Stimulated activated CD8-positive, alpha-beta memory T cell treated with anti-CD3 and anti-CD28 coated beads, Interleukin-7, amount 100 ng/mL, for 4 hours (primary cell): ENCODE measurements at places on chromosomes 2 and 18.

GRCh38 chr2:239015218-239015900, 167.5 kb downstream of the TWIST2 start:
- DNase-seq, result no peak

DNA sequence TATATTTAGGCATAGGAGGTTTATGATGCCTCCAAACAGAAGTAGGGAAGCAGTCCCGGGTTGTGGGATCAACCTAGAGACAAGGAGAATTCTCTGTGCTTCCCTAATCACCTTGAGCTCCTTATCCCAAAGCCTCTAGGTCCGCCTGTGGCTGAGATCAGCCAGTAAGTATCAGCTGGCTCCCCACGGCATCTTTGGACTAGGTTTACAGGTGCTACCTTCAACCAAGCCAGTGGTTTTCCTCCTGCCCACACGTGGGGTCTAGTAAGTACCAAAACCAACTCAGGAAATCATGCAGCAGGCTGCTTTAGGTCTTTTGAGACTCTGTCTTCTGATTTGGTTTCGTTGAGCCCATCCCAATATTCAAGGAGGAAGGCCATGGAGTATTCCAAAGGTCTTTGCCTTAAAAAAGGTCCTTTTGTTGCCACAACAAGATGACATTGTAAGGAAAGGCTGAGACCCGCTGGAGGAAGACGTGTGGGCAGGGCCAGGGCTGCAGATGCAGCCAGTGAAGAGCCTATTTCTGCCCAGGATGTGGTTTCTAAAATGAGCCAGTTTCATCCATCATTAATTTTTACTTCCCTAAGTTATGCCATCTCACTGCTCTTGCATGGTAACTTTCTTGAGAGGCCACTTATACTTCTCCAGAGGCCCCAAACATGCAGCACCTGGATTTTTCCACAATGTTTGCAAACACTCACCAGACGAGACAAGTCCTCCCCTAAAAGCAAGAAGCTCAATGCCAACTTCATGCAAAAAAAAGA, 248.7 kb downstream of the RNF152 start:
- no peak for DNase-seq

DNA sequence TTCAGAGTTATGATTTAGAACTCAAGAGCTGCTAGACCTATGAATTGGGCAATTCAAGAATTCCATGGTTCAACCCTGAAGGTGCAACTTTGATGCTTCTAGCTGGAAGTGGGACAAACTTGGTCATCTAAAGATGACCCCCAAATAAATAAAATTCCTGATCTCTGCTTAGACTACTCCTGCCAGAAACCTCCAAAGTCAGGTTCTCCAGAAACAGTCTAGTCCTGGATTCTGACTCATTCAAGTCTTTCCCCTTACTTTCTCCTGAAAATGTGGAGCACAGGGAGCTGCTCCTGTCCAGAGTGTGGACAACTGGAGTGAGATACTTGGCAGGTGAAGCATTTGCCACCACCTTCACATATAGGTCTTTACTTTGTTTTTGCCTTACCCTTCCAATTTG, 557.7 kb upstream of the TNP1 start:
- DNase-seq, result no peak

DNA sequence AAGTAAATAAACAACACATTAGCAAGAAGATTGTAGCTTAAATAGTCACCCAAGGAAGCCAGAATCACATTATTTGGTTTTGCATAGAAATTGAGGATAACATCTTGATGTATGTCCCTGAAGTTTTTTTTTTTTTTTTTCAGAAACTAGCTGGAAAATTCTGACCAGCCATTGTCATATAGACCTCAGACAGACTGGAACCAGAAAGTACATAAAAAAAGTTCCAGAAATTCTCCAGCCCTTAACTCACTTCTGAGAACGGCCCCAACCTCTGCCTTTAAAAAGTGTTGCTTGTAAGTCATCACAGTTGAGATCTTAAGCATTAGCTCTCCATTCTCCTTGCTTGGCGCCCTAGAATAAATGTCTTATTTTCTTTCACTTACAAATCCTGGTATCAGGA, 350.5 kb downstream of the CCDC85A start:
- no peak for DNase-seq

GRCh38 chr2:74499267-74499939, at the start of gene LBX2:
Gene LBX2, minus strand, starts transcription at chr2:74499603. Its CDS starts 66 bp downstream, at chr2:74499537.
- DNase-seq, result no peak

- no peak for DNase-seq
These were observed 9.0 kb downstream of the STEAP3 start for GRCh38 chr2:119232666-119232993.

GRCh38 chr2:16223161-16223840, 283.0 kb downstream of the MYCN start:
- no peak for DNase-seq
